ENCODE measurements at places on chromosomes 7 and 10.

- no peak for DNase-seq
Measured at GRCh38 chr7:36091874-36092176, 61.2 kb upstream of the EEPD1 start.

GRCh38 chr7:113268757-113269156 is 150.4 kb upstream of the SMIM30 start:
- DNase-seq, result no peak

- DNase-seq, result peak; percentile 67
Measured at GRCh38 chr10:63520500-63521415, at the start of gene REEP3. REEP3 (plus strand) TSS chr10:63521401; CDS start chr10:63521546, 145 bp downstream.

GRCh38 chr7:35596061-35596460 is 98.9 kb downstream of the HERPUD2 start:
- no peak for DNase-seq

DNA sequence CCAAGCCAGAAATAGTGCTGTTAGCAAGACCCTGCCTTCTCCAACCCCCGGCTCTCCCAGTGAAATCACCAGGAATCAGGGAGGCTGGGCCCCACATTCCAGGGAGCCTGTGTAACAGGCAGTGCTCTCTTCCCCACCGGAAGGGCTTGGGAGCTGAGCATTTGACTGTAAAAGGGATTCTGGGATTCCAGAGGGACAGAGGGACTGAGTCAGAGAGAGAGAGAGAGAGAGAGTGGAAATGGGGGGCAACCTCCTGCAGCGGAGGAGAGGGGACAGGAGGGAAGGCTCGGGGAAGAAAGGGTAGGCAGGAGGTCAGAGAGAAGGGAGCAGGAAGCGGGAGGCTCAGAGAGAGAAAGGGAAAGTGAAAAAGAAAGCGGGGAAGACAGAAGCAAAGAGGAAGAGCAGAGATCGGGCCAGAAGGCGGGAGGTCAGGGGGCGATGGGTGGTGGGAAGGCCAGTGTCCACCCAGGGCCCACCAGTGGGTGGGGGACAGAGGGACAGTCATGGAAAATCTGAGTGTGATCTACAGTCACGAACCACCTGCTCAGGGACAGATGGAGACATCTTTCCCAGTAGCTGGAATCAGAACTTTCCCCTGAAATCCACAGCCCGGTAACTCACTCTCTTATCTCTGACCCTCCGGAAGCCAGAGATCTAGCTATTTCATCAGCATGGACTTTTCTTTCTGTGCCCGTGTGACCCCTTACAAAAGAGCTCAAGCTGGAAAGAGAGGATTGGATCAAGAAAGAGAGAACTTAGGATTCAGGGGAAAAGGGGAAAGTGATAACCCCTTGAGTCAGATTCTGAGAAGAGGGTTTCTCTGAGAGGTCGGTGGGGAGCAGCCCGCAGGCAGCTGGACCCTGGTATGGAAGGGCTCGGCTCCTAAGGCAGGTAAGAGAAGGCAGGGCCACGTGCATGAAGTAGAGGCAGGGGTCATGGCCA is 4.6 kb upstream of the SERPINE1 start:
- DNase-seq, result no peak

- DNase-seq, result no peak
Measured at GRCh38 chr7:13748998-13749397, 240.5 kb downstream of the ETV1 start.

DNA sequence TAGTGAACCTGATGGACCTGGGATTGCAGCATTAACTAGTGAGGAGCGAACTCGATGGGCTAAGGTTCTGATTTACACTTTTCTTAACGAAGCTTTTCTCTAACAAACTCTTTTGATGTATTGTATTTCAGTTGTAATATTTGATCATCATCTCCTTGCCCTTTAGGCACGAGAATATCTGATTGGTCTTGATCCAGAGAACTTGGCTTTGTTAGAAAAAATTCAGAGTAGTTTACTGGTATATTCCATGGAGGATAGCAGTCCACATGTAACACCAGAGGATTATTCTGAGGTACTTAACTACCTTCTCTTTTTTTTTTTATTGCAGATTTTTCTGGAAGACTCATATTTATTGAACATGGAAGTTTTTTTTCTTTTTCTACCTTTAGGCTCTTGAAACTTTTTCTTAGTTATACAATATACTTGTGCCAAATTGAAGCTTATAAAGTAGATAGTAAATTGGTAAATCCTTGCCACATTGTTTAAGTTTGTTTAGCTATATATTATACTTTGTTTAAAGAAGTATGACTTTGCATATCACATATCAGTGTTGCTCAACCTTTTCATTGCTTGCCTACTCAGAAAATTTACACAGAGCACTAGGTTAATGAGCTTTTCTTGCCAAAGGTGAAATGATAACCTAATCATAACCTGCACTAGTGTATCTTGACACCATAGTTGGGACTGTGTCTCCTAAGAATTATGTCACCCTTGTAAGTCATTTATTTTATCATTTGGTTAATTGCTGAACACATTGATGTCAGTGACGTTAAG is 30.4 kb downstream of the CROT start:
- no peak for DNase-seq

- peak; percentile 78 for DNase-seq
Measured at GRCh38 chr10:100997360-100998182, 2.0 kb upstream of the LZTS2 start.

DNA sequence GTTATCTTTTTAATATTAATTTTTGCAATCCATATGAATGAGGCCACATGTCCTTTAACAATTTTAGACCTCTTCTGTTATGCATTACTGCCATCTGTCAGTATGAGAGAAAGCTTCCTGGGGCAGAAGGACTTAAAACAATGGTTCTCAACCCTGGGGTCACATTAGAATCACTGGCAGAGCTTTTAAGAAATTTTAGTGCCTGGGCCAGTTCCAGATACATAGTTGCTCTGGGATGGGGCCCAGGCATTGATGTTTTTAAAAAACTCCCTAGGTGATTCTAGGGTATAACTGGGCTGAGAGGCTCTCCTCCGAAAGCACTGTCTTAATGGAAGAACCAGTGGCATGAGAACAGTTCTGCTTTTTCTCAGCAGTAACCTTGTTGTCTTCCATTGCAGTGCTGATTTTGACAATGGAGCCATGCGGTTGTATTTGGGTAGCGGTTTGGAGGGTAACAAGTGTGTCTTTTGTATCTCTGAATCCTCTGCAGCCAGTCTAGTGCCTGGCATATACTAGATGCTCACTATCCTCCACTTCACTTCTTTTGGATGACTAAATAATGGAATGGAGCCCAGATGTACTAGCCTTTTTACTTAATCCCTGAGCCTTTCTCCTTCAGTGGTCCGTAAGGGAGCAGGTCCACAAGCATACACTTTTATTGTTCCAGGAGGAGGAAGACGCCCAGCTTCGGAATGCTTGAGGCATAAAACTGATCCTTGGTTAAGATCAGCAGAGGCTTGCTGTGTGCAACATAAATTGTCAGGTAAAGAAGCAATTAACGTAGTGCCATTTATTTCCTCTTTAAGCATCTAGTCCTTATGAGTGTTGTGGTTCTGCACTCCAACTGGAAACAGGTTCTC is 227.1 kb downstream of the AUTS2 start:
- DNase-seq, result no peak

- DNase-seq, result no peak
Measured at GRCh38 chr10:6843481-6843881, 263.4 kb upstream of the PRKCQ start.

GRCh38 chr10:7410301-7410861 is 453 bp downstream of the SFMBT2 start:
- peak; percentile 40 for DNase-seq

- DNase-seq, result peak; percentile 16
Measured at GRCh38 chr10:67607472-67607871, 88.5 kb downstream of the CTNNA3 start.

DNA sequence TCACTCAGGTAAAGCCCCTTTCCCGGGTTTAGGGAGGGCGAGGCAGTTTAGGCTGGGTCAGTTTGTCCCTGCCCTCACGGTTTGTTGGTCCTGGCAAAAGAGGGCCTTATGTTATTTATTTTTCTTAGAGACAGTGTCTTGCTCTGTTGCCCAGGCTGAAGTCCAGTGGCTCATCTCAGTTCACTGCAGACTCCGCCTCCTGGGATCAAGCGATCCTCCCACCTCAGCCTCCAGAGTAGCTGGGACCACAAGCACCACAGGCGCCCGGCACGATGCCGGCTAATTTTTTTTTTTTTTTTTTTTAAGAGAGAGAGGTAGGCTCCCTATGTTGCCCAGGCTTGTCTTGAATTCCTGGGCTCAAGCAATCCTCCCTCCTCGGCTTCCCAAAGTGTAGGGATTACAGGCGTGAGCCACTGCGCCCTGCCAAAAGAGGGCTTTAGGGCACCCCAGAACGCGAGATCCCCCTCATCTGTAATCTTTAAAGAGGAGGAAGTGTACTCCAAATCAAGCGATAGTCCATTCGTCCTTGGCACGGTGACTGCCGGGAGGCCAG is 626 bp upstream of the BMS1 start:
- DNase-seq, result no peak

GRCh38 chr7:155993420-155994278 is 181.4 kb upstream of the SHH start:
- DNase-seq, result no peak

GRCh38 chr10:70943841-70944466 is 55.6 kb upstream of the PCBD1 start:
- no peak for DNase-seq
